ENCODE measurements at places on chromosomes 1 and 21.

- H3K4me1 ChIP-seq: no peaks in the 10 kb centered on the region
- no peaks in the 10 kb centered on the region for H3K27me3 ChIP-seq
- no peak overlapping the region for H3K27ac ChIP-seq
- no peak overlapping the region for H3K4me3 ChIP-seq
- DNase-seq: no peak
Measured at GRCh38 chr1:222557148-222557547, 9.2 kb upstream of the HHIPL2 start.

- no peak for DNase-seq
- peaks cover 17% of the 10 kb centered on the region for H3K27me3 ChIP-seq
- no peaks in the 10 kb centered on the region for H3K36me3 ChIP-seq
- H3K27ac ChIP-seq: no peak overlapping the region
Measured at GRCh38 chr1:15215116-15215515, 31.9 kb upstream of the FHAD1 start.

DNA sequence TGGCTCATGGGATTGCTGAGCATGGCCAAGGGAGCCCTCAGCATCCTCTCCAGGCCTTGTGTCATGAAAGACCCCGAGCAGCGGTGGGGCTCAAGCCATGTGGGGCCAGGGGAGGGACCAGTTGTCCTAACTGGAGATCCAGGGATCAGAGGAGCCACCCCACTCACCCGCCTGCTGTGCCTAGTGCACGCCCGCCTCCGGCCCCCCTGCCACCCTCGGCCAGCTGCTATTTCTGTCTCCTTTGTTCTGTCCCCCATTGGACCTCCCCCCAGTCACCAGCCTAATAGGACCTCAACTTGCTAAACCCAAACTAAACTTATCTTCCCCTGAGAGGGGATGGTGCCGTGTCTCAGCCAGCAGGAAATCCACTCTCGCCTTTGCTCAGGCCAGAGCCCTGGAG lies 44.4 kb downstream of the TP73 start:
- H3K4me3 ChIP-seq: peak overlapping the region; percentile 50
- no peaks in the 10 kb centered on the region for H3K36me3 ChIP-seq
- DNase-seq: no peak
- peaks cover 6% of the 10 kb centered on the region for H3K4me1 ChIP-seq

- H3K36me3 ChIP-seq: no peaks in the 10 kb centered on the region
- no peak for DNase-seq
- H3K4me1 ChIP-seq: peaks cover 5% of the 10 kb centered on the region
- peaks cover 29% of the 10 kb centered on the region for H3K27me3 ChIP-seq
- H3K4me3 ChIP-seq: peak overlapping the region; percentile 74
Measured at GRCh38 chr1:34162852-34163766, 1.9 kb downstream of the CSMD2 start.

DNA sequence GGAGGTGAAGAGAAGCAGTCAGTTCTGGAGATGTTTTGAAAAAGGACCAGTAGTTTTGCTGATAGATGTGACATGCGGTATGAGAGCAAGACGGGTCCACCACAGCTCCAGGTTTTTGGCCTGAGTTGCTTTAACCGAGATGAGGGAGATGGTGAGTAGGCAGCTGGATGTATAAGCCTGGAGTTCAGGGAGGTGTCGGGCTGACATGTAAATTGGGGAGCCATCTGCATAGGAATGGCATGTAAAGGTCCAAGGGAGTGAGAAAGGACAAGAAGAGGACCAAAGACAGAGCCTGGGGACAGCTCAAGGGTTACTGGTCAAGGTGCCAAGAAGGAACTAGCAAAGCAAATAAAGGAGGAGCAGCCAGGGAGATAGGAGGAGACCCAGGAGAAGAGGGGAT lies 503.7 kb downstream of the MATN1 start:
- H3K27ac ChIP-seq: no peak overlapping the region
- no peak overlapping the region for H3K4me3 ChIP-seq
- DNase-seq: no peak
- no peaks in the 10 kb centered on the region for H3K36me3 ChIP-seq
- no peaks in the 10 kb centered on the region for H3K4me1 ChIP-seq

GRCh38 chr1:54623216-54624007 lies at the start of gene FAM151A:
FAM151A (minus strand) TSS chr1:54623525; CDS start chr1:54623395, 130 bp downstream.
- no peaks in the 10 kb centered on the region for H3K36me3 ChIP-seq
- H3K27ac ChIP-seq: no peak within 1 kb of the TSS
- peaks cover 15% of the 10 kb centered on the region for H3K27me3 ChIP-seq
- no peak for DNase-seq
- H3K4me3 ChIP-seq: no peak within 1 kb of the TSS

DNA sequence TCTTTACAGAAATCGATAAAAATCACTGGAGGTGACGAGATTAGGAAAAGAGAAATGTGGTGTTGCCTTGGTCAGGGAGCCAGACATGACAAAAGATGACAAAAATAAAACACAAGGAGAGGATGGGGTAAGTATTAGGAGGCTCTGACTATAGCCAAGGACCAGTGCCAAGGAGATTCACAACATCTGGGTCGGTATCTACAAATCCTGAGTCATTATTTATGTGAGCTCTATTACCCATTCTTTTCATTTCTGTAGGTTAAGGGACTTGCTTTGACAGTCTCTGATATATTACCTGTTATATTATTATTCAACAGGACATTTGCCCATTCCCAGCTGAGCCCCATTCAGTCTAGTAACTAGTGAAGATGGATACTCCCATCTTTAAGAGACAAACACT lies 120.8 kb downstream of the TYW3 start:
- H3K4me1 ChIP-seq: peaks cover 4% of the 10 kb centered on the region
- DNase-seq: no peak
- no peaks in the 10 kb centered on the region for H3K36me3 ChIP-seq
- H3K27ac ChIP-seq: no peak overlapping the region
- no peak overlapping the region for H3K4me3 ChIP-seq
- no peaks in the 10 kb centered on the region for H3K27me3 ChIP-seq

DNA sequence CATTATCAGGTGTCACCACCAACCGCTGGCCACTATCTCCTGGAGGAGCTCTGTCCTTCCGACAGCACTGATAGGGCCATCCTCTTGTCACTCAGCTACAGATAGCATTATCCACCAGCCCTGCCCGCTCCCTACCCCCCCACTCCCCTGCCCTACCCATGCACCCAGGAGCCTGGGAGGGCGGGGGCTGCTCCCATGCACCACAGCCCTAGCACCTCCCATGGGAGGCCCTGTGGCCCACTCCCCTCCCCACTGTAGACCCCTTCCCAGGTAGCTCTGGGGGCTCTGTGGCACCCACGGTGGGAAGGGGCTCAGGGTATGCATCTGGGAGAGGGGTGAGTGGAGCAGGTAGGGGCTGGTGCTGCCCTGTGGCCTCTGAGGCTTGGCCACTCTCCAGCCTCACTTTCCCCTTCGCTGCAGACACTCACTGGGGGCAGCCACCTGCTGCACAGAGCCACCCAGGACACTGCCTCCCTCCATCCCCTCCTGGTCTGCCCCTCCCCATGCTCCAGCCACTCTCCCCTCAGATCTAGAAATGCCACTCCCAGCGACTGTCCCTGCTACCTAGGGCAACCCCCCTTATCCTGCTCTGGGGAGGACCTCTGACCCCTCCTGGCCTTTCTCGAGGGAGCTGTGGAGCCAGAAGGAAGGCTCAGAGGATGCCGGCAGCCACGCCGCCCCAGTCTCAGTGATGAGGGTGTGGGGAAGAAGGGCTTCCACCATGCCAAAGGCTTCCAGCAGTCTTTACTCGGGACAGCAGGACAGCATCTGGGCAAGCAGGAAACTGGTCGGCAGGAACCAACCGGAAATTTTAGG lies 58.5 kb downstream of the WNT9A start:
- H3K27me3 ChIP-seq: peaks cover 4% of the 10 kb centered on the region
- peaks cover 6% of the 10 kb centered on the region for H3K4me1 ChIP-seq
- H3K36me3 ChIP-seq: no peaks in the 10 kb centered on the region
- no peak overlapping the region for H3K27ac ChIP-seq

DNA sequence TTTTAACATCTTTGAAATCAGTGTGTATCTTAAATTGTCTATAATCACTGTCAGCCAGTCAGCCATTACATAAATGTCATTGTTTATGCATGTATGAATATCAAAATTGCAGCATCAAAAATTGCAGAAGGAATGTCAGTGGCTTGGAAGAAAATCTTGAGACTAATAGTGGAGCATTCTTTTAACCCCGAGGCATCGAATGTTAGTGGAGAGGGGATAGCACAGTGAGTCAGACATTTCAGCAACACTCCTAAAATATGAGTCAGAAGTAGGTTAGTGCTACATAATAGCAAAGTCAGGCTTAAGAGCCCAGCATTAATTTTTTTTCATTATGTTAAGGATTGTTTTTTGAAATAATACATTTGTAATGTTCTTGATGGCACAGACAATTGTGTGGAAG lies 45.5 kb downstream of the SNRPE start:
- DNase-seq: no peak
- H3K27ac ChIP-seq: no peak overlapping the region
- no peaks in the 10 kb centered on the region for H3K36me3 ChIP-seq
- no peaks in the 10 kb centered on the region for H3K4me1 ChIP-seq
- no peak overlapping the region for H3K4me3 ChIP-seq

DNA sequence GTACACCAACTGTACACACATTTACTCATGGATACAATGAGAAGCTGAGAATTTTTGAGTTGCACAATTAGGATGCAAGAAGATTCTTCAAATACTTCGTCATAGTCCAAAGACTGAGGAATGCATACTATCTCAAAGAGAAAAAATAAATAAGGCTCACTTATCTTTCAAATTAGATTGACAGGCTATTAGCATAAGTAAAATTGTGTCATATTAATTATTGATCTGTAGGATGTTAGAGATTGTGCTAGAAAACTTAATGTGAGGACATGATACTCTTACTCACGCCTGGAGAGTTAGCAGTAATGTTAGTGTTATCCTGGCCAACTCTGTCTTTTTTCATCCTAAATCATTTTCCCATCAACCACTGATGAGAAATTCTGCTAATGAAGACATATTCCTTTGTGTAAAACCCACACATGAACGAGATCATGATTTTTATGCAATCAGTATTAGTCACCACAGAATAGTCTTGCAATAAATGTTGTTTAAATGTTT lies 659.0 kb downstream of the LTN1 start:
- no peaks in the 10 kb centered on the region for H3K36me3 ChIP-seq
- H3K4me3 ChIP-seq: no peak overlapping the region
- no peak overlapping the region for H3K27ac ChIP-seq
- DNase-seq: no peak

DNA sequence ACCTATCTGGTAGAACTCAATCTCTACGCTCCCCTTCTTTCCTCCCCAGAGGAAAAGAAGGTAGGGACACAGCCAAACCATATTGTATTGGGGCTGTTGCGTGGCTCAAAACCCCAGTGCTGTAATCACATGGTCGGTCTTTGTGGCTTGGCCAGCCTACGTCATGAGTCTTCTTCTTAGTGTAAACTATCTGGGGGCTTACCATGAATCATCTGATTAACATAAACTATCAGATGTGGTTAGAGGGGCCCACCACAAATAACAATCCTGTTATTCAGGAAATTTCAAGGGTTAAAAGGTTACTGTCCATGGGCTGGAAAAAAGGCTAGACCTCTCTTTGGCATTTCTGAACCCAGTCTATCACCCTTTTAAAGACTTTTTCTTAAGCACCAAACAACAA lies 49.5 kb upstream of the GPR52 start:
- H3K36me3 ChIP-seq: peaks cover 40% of the 10 kb centered on the region
- H3K27me3 ChIP-seq: no peaks in the 10 kb centered on the region
- no peak overlapping the region for H3K27ac ChIP-seq
- peaks cover 6% of the 10 kb centered on the region for H3K4me1 ChIP-seq
- no peak overlapping the region for H3K4me3 ChIP-seq
- no peak for DNase-seq

GRCh38 chr1:25096307-25097150 lies 135.8 kb downstream of the SYF2 start:
- H3K4me1 ChIP-seq: peaks cover 27% of the 10 kb centered on the region
- no peaks in the 10 kb centered on the region for H3K27me3 ChIP-seq
- no peak overlapping the region for H3K27ac ChIP-seq
- no peak for DNase-seq
- H3K4me3 ChIP-seq: no peak overlapping the region
- H3K36me3 ChIP-seq: no peaks in the 10 kb centered on the region

DNA sequence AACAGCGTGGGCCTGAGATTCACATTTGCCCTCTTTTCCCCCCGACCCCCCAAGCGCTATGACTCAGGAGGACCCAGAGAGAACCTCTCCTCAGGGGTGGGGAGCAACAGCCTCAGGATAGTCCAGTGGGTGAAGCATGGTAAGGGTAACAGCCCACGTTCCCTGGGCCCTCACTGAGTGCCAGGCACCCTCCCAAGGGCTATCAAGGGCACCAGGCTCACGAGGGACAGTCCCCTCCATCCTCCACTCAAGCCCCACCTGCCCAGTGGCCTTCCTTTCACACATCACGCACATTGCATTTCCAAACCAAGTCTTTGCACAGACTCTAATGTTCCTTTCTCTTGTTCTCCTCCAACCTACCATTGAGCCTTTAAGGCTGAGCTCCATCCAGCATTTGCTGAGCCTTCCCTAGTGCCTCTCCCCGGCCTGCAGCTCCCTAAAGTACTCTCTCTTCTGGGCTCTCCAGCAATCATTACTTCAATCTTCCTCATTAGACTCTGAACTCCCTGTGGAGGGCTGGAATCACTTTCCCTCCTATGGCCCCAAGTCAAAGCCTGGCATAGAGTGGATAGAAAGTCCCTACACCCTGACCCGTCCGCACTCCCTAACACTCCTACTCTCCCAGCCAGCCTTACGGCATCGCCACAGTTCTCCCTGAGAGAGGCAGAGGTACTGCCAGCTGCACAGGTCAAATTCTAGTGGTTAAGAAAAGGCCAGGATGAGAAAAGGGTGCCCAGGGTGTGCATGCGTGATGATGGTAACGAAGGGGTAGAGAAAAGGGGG lies 1.0 kb downstream of the AKR7A2 start:
- peaks cover 34% of the 10 kb centered on the region for H3K4me1 ChIP-seq
- peak overlapping the region; percentile 88 for H3K4me3 ChIP-seq
- H3K36me3 ChIP-seq: peaks cover 12% of the 10 kb centered on the region
- H3K27me3 ChIP-seq: no peaks in the 10 kb centered on the region
- no peak for DNase-seq
- peak overlapping the region; percentile 42 for H3K27ac ChIP-seq

DNA sequence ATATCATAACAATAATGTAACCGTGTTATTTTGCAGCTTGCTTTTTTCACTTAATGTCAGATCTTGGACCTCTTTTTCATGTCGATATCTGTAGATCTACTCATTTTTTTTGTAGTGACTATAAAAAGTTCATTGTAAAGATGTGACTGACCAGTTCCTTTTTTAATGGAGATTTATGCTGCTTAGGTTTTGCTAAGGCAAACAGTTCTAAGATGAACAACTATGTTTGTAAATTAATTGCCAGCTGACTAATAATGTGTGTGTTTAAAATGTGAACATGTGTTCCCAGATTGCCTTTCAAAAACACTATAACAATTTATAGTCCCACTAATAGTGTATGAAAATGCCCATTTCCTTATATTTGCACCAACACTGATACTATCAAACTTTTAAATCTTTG lies 18.1 kb upstream of the EPS8L3 start:
- H3K4me3 ChIP-seq: no peak overlapping the region
- H3K36me3 ChIP-seq: peaks cover 5% of the 10 kb centered on the region
- H3K27ac ChIP-seq: no peak overlapping the region
